ENCODE measurements at places on chromosomes 5 and 9. TPM values are rescaled to one million over a fixed set of nuclear protein-coding genes. Genes with fewer than 3 reads are reported as not detected.

PCDHGA4 gene
- total RNA-seq = 2.9 TPM

GARIN3 gene
- not detected for total RNA-seq

TUBB4B gene
- 211 TPM for total RNA-seq

ACOT12 gene
- total RNA-seq = not detected

CD274 gene
- total RNA-seq = 0.78 TPM

MCTP1 gene
- total RNA-seq = 5.2 TPM

TMEM215 gene
- total RNA-seq = not detected

SNCB gene
- 0.16 TPM for total RNA-seq

IL17B gene
- 18.0 TPM for total RNA-seq

LECT2 gene
- not detected for total RNA-seq

DNAJC21 gene
- total RNA-seq = 37.8 TPM

RRAGA gene
- 42.8 TPM for total RNA-seq

HBEGF gene
- total RNA-seq = 10.1 TPM

NMUR2 gene
- not detected for total RNA-seq

GRCh38 chr5:6176102-6176693 lies 202.1 kb downstream of the MED10 start:
- DNase-seq = no peak

GRCh38 chr9:2356041-2356790 lies 265.4 kb upstream of the VLDLR start:
- peak; percentile 27 for DNase-seq

- DNase-seq = no peak
Observed at GRCh38 chr9:133927041-133927440, 65.1 kb downstream of the VAV2 start.

DNA sequence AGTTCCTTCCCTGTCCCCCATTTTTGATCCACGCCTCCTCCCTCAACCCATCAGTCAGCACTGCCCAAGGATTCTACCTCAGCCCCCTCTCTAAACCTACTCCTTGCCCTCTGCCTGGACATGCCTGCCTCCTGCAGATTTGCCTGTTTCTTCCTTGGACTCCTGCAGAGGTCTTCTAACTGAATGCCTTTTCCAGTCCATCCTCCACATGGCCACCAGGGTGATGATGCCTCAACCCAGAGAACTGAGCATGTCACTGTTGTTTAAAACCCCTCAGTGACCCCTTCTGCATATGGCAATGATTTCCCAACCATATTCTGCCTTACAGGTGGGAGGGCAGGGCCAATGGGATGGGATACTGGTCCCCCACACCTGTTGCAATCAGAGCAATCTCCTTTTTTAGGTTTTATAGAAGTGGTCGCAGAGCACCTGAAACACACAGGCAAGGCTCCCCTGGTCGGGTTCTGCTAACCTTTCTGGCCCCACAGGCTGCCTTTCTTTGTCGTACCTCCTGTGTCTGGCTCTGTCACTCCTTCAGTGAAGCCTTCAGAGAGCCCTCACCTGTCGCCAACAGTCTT lies 9.3 kb downstream of the PHYKPL start:
- DNase-seq = no peak

DNA sequence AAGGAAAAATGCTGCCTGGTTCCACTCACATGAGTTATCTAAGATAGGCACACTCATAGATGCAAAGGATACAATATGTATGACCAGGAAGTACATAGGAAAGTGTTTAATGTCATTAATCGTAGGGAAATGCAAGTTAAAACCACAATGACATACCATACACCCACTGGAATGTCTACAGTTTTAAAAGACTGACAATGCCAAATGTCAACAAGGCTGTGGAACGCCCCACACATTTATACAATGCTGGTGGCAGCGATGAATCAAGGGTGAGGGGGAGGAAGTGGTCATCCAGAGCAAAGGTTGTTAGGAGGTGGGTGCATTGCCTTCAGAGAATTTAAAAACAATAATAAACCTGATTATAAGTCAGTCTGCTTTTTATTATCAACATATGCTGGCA lies 437.8 kb downstream of the ARHGEF28 start:
- peak; percentile 70 for DNase-seq

GRCh38 chr9:7370381-7370780 lies 429.2 kb downstream of the DMAC1 start:
- peak; percentile 9 for DNase-seq

GRCh38 chr5:76339919-76340318 lies 63.2 kb upstream of the IQGAP2 start:
- no peak for DNase-seq

GRCh38 chr5:14407746-14408175 lies 173.8 kb upstream of the OTULINL start:
- DNase-seq = no peak

- DNase-seq = no peak
Observed at GRCh38 chr9:3949744-3950143, 350.1 kb downstream of the GLIS3 start.

GRCh38 chr5:110703481-110703880 lies 23.0 kb downstream of the TMEM232 start:
- no peak for DNase-seq

DNA sequence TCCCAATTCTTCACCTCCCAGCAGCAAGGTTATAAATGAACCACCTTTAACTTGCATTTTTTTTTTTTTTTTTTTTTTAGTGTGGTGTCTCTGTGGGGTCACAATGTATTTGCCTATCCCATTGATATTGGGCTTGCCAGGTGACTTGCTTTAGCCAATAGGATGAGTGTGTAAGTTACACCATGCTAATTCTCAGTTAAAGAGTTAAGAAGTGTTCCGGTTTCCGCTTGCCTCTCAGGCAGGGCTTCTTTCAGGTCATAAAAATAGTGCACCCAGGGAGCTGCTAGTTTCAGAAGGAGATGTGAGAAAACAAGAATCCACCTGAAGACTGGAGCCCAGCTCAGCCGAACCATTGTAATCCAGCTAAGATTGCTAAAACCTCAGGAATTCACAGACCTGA lies 84.2 kb upstream of the PTPRD start:
- DNase-seq = no peak

DNA sequence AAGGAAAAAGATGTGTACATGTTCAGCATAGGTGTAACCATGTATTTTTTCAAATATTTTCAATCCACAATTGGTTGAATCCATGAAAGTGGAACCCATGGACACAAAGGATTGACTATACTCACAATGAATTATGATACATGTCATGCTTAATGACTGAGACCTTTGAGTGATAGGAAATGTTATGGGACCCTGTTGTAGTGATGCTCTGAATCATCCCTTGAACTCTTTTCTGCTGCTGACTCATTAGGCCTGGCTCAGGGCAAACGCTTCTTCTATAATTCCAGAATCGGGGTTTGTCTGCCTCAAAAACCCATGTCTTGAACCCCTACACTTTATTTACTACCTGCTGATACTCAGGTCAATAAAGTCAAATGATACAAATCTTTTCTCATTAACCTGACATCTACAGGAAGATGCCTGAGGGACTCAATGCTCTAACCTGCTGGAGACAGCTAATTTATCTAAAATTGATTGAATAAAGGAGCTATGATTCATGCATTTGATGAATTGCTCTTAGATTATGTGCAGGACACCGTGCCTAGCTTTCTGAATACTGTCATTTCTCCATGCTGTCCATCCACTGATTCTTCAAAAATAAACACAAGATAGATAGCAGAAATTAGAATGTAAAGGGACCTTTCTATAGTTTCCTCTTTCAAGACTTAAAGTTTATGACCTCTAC lies 260.1 kb downstream of the PRELID2 start:
- no peak for DNase-seq

DNA sequence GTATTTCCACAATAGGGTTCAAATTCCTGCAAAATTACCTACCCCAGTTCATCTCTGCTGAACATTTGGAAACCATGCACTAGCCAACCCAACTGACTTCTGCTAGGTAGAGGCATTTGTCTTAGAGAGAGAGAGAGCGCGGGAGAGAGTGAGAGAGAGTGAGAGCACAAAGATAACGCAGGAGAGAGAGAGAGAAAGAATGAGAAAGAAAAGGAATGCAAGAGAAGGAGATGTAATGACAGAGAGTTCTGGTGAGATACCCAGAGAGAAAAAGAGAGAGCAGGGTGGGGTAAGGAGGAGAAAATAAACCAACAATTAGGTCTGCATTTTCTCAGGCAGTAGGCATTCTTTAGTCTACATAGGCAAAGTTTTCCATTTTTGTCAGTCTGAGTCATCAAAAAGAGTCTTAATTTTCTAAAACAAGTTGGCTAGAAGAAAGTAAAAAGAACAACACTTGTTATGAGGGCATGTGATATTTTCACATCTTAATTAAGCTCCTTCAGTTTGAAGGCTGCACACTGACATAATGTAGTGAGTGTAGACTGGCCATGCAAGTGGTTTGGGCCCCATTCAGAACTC lies 98.2 kb downstream of the MAP1B start:
- no peak for DNase-seq

DNA sequence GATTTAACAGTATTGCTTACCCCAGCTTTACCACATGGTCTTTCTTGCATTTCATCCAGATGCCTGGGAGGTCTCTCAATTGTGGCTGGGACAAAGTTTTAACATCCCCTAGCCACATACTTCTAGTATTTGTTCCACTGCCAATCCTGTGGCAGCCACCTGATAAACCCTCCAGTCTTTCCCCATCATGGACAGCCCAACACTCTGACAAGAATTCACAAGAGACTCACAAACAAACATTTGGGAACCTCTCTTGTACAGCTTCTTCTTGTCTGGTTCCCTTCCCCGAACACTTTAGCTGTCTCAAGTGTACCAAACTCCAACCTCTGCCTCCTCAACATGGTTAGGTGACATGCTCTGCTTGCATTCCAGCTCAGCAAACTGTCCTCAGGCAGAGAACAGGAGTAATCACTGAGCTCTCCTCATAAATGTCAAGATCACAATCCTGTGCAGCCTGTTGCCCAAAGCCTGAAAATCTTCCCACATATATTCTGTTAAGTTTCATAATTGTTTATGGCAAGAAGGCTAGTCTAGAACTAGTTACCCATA lies 59.7 kb downstream of the STRBP start:
- no peak for DNase-seq

DNA sequence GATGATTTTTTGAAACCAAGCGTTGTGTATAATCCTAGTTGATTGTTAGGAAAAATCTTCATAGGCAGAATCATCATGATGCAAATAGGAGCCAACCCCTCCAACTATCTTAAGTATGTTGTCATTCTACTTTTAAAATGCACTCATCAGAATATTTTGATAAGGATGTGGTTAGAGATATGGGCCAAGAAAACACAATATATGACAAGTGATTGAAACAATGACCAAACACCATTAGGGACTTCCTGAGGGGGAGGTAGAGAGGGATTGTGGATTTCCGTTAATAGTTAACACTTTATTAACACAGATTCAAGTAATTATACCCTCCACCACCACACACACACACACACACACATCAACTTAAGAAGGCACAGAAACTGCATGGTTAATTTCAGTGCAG lies 143.3 kb downstream of the ARSB start:
- no peak for DNase-seq

GRCh38 chr9:69001921-69002320 lies 12.0 kb downstream of the PRKACG start:
- no peak for DNase-seq

DNA sequence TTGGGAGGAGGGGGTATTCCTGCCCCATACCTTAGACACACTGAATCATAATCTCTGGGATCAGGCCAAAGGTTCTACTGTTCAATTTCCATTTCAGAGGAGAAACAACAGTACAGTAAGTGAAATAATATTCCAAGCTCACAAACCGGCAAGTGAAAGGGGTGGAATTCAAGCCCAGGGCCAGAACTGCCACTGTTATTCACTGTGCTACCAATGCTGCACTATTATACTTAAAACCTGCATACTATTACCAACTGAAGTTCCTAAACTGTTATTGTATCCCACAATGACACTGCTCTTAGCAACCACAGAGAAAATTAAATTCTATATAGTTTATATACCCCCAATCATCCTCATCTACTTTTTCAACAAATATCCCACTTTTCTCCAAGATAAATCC lies 24.6 kb downstream of the SSBP2 start:
- DNase-seq = no peak

- no peak for DNase-seq
Observed at GRCh38 chr5:58497921-58498320, 6.7 kb downstream of the GAPT start.

- DNase-seq = no peak
Observed at GRCh38 chr9:74025402-74025925, 471.7 kb upstream of the RORB start.

GRCh38 chr5:173941758-173942401 lies 47.1 kb upstream of the C5orf47 start:
- DNase-seq = no peak

GRCh38 chr5:30390095-30390494 lies 803.4 kb upstream of the CDH6 start:
- no peak for DNase-seq

GRCh38 chr5:74155501-74155900 lies 485.0 kb downstream of the ENC1 start:
- no peak for DNase-seq

DNA sequence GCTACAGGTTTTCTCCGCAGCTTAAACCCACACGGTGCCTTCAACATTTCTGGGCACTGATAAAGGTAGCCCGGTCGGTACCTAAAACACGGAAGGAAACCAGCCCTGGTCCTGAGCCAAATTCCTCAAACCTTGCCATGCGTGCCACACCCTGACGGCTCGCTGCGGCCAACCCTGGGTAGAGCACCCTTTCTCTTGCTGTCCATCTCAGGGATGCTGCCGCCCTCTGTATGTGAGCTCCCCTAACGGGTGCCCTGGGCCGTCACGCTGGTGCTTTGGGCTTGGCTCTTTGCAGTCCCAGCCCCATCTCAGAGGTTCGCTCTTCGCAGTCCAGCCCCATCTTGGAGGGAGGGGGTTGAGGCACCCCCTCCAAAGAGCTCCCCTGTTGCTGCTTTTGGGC lies 43.9 kb downstream of the PNPLA7 start:
- no peak for DNase-seq

- no peak for DNase-seq
Observed at GRCh38 chr9:112005939-112006338, 109.3 kb downstream of the UGCG start.

DNA sequence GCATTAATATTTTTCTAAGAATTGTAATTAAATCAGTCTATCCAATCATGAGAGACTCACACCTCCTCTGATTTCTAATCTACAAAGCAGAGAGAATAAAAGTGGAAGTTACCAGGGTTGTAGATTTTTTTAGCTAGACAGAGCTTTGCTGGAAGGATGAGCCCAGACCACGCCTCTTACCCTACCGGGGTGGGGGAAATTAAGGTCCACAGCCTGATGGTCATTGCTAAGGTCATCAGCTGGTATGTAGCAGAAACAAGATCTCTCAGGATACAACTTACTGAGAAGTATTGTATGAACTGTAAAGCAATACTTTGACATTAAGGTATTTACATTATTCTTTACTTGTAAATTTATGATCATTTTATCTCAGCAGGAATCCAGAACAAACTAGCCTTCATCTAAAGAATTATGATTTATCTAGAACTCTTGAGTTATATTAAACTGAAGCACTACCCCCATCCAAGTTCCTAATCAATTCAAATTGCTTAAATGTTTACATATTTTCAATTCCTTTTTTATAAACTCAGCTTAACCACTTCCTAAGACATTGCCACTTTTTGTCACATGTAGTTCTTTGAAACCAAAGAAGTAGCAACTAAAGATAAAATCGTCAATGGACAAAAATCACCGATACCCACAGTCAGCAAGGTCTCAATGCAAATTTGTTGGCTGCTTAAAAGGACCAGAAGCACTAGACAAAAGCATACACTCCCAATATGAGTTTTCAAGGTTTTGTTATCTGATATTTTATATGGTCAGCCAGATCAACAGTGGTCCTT lies 225.8 kb upstream of the DAPK1 start:
- DNase-seq = no peak

GRCh38 chr5:14182761-14183160 lies 39.6 kb downstream of the TRIO start:
- no peak for DNase-seq

- DNase-seq = peak; percentile 50
Observed at GRCh38 chr9:94031946-94032345, 52.3 kb upstream of the PTPDC1 start.

GRCh38 chr9:91949946-91950664 lies at the start of gene ROR2:
ROR2 (minus strand) TSS chr9:91950228.
- DNase-seq = no peak
